ENCODE measurements at places on chromosomes 4 and X.

DNA sequence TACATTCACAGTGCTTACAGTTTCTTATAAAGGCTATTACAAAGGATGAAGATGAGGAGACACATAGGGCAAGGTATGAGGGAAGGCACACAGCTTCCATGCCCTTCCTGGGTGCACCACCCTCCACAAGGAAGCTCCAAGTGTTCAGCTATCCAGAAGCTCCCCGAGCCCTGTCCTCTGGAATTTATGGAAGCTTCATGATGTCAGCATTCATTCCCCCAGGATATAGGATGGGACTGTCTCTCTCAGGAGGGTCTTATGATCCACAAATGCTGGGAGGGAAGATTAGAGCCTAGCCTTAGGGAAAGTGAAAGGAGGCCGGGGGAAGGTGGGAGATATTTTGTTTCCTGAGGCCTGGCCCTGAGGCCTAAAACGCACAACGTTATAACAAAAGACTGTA is 236.0 kb downstream of the ANK2 start:
- DNase-seq: no peak

- no peak for DNase-seq
Observed at GRCh38 chrX:118156953-118157608, 40.5 kb upstream of the KLHL13 start.

DNA sequence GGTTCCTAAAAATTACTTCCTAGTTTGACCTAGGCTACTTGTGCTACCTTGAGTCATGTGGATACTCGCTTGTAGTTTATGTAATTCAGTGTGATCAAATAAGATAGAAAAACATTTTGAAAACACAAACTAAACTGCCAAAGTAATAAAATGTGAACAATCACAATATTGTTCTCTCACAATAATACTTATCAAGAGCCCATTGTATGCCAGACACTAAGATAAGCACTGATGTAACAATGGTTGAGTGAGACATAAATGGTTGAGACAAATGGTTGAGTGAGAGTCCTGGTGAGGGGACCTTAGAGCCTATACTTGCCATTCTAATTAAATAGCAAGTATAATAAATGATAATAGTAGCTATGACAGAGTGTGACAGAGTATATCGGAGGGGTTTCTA is 41.7 kb downstream of the RFC1 start:
- no peak for DNase-seq

DNA sequence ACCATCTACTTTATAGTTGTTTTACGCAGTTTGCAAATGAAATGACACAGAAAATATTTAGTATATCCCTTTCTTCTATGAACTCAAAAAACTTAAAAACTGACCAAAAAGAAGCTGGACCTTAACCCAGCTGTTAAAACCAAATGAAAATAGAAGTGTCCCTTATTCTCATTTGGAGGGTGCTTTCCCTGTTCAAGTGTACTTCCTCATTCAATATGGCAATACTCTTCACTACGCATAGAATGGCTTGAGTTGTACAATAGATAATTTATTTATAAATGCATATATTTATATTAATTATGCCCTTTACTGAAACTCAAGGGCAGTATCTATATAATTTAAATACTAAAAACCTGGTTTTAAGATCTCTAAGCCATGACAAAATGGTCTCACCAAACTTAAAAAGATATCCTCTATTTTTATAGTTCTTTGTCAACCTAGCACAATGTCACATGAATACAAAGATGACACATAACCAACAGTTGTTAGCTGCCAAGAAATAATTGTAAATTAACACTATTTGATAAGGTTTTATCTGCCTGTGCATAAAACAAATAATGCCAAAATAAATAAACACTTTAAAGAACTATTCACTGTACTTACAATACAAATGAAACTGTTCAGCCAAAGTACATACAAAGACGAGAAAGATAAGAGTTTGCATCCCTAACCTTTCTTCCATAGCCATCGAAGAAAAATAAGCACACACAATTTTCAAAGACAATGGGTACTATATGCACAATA is 25.2 kb downstream of the YTHDC1 start:
- no peak for DNase-seq

- DNase-seq: no peak
Observed at GRCh38 chr4:119744580-119744979, 116.0 kb upstream of the PDE5A start.

GRCh38 chrX:103699243-103699642 is 11.5 kb upstream of the TMEM31 start:
- no peak for DNase-seq

DNA sequence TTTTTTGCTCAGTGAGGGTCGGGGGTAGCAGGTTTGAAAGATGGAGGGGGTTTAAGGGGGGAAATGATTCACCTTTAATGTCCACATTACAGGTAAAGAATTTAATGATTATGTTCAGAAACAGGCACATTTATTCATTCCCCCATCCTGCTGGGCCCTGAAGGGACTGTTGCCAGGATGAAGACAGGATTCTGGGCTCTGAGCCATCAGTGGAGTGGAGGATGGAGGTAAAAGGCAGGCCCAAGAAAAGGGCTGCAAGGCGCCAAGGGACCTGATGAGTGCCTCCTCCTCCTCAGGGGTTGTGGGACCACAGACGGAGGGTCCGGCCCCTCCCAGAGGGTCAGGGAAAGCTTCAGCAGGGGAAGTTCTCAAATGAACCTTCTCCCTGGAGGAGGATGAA is 40.4 kb upstream of the PROM1 start:
- DNase-seq: no peak

- DNase-seq: no peak
Observed at GRCh38 chrX:73131877-73132276, 52.6 kb upstream of the PABPC1L2A start.

GRCh38 chr4:114040319-114041116 is 61.1 kb upstream of the ARSJ start:
- no peak for DNase-seq

DNA sequence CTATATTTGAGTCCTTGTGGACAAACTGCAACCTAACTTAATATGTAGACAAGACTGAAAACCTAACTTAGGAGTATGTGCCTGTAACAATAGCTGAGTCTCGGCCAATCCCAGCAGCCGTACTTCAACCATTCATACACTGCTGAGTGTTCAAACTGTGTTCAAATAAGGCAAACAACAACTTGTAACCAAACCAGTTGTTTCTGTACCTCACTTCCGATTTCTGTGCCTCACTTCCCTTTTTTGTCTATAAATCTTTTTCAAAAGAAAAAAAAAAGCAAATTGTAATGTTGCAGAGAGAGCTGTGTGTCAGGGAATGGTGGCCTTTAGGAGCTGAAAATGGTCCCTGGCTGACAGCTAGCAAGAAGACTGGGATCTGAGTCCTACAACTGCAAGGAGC is 46.0 kb downstream of the GEMIN8 start:
- no peak for DNase-seq

- DNase-seq: no peak
Observed at GRCh38 chr4:94455081-94455480, 3.3 kb downstream of the PDLIM5 start.
